ENCODE measurements at places on chromosomes 16 and 17. TPM values are rescaled to one million over a fixed set of nuclear protein-coding genes. Genes with fewer than 3 reads are reported as not detected.

DNA sequence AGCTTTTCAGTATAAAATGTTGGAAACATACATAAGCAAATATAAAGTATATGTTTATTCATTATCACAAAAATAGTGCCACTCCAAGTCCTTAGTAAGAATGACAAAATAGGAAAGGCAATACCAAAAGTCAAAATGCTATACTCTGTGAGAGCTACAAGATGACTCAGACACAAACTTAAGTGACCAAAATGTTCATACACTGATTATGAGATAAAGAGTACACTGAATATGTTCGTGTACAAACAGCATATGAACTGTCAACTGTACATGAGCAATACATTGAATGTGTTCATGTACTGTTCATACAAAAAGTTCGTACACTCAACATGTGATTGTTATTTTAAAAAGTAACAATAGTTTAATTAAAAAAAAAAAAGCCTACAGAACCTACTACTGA lies 103.3 kb downstream of the CA4 start:
- DNase-seq, result no peak

DNA sequence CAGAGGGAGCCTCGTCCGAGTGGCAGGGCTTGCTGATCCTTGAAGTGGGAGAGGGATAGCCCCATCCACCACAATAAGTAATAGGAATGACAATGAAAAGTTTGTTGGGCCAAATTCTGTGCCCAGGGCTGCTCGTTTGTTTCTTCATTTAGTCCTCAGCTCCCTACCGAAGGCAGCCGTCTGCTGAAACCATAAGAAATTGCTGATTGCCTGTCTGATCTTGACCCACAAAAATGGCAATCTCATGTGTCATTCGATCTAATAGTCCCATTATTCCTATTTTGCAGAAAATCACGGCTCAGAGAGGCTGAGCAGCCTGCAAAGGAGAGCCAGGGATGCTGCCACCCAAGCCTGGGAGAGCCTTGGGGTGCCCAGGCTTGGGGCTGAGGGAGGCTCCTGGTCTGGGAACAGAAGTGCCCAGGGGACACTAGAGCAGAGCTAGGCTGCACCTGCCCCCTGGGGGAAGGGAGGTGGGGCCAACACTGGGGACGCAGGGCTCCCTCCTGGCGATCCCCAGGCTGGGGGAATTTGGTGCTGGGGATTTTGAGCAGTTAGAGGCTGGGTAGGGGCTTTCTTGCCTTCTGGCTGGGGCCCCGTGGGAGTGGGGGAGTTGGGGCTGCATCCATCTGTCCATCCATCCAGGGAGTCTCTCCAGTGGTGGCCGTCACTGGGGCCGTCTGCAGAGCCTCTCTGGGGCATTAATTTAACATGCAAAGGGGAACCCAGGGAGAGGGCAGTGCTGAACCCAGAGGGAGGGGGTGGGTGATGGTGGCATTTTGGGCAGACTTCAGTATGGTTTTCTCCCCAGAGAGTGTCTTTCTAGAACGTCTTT lies 53.5 kb downstream of the SOCS1 start:
- no peak for DNase-seq

DNA sequence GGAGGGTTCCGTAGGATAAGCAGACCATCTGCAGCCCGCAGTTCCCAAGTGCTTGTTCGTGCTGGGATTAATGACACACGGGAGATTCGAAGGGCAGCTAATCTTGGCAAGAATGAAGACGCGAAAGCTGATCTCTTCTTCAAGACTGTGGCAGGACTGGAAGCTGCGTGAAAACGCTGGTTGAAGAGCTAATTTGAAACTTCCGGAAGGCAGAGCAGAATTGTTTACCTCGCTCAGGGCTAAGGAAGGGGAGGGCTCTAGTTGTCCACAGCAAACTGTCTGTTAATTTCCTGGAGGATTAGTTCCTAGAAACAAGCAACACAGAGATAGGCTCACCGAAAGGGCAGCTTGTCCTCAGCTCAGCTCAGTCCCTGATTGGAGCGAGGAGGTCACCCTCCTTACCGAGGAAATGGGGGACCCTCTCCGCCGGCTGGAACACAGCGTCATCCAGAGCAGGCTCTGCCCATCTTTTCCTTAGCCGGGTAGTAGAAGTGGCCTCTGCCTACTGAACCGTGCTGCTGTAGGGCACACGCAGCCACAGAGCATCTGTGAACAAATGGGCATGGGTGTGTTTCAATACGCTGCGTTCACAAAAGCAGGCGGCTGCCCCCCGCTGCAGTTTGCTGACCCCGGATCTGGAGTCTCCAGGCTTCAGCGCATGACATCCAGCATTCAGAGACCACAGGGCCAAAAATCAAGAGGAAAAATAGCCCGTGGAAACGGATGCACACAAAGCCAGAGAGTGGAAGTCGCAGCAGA lies 16.7 kb upstream of the BAIAP2 start:
- DNase-seq, result no peak

DNA sequence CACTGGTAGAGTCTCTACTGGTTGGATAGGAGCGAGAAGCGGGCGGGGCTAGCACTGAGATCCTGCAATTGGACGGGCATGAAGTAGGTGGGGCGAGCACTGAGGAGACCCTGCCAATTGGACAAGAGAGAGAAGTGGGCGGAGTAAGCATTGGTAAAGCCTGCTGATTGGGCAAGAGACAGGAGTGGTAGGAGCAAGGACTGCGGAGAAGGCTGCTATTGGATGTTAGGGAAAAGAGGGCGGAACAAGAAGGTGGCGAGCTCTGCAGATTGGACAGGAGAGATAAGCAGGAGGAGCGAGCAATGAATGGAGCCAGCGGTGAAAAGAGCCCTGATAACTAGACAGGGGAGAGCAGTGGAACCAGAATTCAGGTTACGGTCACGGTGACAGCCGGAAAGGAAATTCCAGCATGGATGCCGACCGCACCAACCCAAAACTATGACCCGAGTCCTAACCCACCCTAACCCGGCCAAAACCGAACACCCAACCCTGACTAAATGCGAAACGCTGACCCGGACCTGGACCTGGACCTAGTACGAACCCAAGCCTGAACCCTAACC lies 4.8 kb downstream of the SCGB1C2 start:
- DNase-seq, result peak; percentile 21

SERPINF2 gene
- total RNA-seq, result not detected
